Prostate gland (tissue), 2 donors: ENCODE measurements at places on chromosomes 6 and 20. TPM values are rescaled to one million over a fixed set of nuclear protein-coding genes. Genes with fewer than 3 reads are reported as not detected.

DNA sequence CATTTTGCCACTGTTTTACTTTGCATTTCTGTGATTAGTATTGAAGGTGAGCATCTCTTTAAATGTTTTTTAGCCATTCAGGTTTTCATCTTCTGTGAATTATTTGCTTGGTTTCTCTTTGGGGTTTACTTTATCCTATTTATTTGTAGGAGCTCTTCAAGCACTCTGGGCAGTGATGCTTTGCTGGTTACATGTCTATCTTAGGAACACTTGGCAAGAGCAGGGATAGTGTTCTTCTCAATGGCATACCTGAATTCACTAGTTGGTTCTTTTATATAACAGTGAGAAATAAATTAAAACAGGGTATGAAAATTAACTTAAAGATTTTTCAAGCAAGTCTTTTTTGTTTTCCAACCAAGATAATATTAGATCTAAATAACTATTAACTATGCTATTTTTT is 119.7 kb upstream of the BACH2 start:
- no peak for DNase-seq

GRCh38 chr6:146481527-146481926 is 62.1 kb upstream of the RAB32 start:
- DNase-seq, result no peak

GRCh38 chr20:41081276-41081814 is 52.7 kb downstream of the TOP1 start:
- DNase-seq, result no peak

The ATP9A gene
- 35.1 TPM for total RNA-seq

The TRIM15 gene
- not detected for total RNA-seq

DNA sequence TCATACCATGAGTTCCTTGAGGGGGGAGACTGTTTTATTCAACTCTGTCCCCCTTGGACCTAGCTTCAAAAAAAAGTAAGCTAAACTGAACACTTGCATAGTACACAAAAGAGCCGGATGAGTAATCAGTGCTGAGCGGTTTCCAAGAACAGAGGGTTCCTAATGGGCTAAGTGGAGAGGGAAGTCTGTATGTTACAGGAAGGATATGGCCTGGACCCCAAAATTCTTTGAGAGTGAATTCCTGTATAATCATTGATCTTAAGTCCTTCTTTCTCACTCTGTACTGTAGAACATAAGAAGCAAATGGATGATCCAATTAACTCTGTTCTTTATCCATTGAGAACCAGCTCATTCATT is 324.7 kb upstream of the CNR1 start:
- DNase-seq, result no peak

DNA sequence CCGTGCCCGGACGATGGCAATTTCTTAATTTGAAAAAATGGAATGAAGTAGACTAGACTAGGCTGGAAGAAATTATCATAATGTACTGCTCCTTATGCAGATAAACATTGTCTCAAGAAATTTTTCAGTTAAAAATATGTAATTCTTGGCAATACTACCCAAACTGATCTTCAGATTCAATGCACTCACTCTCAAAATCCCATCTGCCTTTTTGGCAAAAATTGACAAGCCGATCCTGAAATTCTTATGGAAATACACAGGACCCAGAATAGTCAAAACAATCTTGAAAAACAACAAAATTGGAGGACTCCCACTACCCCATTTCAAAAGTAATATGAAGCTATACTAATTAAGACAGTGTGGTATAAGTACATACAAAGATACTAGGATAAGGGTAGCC is 19.0 kb downstream of the SLC23A2 start:
- no peak for DNase-seq

The GPSM3 gene
- 5.1 TPM for total RNA-seq

The SRMS gene
- total RNA-seq, result 0.34 TPM

- no peak for DNase-seq
Observed at GRCh38 chr6:155080881-155081845, 86.0 kb downstream of the TIAM2 start.

The ASF1A gene
- 15.6 TPM for total RNA-seq

- no peak for DNase-seq
Observed at GRCh38 chr20:43839793-43840199, 74.9 kb upstream of the TOX2 start.

- DNase-seq, result no peak
Observed at GRCh38 chr20:38770970-38771369, 22.7 kb downstream of the ACTR5 start.

The ID4 gene
- total RNA-seq, result 69.1 TPM

The LINC00237 gene
- not detected for total RNA-seq

The WFDC10B gene
- total RNA-seq, result not detected

GRCh38 chr6:134870677-134871498 is 79.0 kb downstream of the ALDH8A1 start:
- DNase-seq, result no peak

DNA sequence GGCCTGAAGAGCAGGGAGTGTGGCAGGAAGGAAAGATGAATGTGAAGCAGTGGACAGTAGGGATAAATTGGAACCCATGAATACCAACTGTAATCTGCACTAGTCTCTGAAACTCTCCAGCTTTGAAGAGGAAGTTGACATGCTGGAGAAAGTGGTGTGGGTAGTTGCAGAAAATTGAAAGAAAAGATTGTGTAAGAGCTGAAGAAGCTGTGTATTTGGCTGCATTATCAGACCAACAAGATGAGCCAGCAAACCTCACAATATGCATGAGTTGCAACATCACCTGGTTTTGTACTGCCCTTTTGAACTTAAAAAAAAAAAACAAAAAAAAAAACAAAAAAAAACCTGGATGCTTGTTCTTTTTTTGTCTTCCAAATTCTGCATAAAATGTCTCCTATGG is 921.9 kb upstream of the EYS start:
- no peak for DNase-seq

- DNase-seq, result no peak
Observed at GRCh38 chr20:59577037-59577808, 27.1 kb upstream of the PHACTR3 start.

The PACSIN1 gene
- 0.32 TPM for total RNA-seq

The LY6G6D gene
- total RNA-seq, result not detected

DNA sequence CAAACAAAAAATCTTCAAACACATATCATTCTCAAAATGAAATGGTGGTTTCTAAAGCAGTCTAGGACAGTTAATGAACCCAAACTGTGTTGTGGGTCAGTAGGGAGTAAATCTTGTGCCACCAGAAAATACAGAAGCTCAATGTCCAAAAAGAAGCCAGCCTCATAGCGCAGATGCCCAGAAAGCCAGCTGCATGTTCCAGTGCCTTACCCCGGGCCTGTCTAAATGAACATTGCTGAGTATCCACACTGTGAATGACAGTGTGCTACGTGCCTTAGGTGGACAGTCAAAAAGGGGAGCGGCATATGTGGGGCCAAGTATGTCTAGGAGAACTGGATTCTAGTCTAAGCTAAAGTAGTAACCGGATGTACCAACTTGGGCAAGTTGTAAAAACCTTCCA is 10.9 kb downstream of the FYN start:
- DNase-seq, result no peak

GRCh38 chr6:41970436-41970846 is 28.8 kb upstream of the CCND3 start:
- DNase-seq, result no peak

DNA sequence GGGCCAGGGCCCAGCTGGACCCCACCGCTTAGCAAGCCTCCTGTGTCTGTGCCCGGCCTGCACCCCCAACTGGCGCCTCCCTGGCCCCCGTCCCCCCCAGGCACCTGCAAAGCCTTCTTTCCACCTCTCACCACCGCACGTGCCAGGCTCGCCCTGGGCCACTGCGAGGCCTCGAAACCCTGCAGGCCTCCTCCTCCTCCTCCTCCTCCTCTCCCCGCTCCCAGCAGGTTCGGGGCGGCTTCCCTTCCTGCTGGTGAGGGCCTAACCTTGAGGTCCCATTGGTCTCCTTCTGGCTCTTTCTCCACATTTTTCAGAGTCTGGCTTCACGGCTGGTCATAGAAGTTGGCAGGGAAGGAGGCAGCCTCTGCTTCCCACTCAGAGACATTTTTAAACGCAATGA is 76.8 kb upstream of the GATA5 start:
- DNase-seq, result no peak

DNA sequence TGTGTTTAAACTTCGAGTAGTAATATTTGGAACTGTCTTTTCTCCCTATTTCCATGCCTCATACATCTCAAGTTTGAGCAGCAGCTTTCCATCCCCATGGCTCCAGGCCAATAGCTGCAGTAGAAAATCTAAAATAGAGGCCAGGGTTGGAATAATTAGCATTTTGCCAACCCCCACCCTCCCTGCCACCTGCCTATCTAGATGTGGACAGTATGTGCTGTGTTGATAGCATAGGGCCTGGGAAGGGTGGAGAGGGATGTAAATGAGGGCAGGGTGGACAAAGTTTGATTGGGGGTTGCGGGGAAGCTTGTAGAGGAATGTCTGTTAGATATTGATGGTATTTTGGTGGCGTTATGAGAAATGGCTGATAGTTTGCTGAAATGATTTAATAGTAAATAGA is 5.6 kb downstream of the TOP1 start:
- DNase-seq, result no peak

DNA sequence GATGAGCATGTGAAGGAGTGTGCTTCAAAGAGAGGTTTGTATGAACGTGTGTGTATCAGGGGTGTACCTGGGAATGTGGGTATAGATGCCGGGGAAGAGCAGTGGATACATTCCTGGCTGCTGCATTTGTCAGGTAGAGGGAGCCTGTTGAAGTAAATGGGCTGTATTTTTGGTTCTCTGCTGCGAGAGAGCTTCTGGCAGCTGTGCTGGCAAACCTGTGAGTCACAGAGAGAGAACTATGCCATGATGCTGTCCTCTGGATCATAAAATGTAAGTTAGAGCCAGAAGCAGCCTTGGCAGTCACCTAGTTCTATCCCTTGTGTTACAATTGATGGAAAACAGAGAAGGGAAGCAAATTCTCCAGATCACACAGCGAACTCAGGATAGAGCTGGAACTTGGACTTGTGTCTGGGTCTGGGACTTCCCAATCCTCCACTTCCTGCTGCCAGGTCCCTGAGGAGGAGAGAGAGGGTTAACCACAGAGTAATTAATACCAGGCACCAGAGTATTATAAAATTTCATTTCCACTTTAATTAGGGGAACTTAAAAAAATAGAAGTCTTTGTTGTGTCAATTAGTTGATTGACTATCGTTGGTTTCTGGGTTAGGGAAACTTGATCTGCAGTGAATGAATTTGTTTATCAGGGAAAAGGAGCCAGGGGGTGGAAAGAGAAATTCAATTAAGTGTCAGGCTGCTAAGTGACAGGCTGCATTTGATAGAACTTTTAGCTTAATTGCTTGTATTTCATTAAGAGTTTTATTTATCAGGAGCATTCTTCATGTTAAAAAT is 41.1 kb upstream of the GTSF1L start:
- DNase-seq, result no peak

- peak; percentile 53 for DNase-seq
Observed at GRCh38 chr20:1819311-1820137, 75.7 kb upstream of the SIRPA start.

DNA sequence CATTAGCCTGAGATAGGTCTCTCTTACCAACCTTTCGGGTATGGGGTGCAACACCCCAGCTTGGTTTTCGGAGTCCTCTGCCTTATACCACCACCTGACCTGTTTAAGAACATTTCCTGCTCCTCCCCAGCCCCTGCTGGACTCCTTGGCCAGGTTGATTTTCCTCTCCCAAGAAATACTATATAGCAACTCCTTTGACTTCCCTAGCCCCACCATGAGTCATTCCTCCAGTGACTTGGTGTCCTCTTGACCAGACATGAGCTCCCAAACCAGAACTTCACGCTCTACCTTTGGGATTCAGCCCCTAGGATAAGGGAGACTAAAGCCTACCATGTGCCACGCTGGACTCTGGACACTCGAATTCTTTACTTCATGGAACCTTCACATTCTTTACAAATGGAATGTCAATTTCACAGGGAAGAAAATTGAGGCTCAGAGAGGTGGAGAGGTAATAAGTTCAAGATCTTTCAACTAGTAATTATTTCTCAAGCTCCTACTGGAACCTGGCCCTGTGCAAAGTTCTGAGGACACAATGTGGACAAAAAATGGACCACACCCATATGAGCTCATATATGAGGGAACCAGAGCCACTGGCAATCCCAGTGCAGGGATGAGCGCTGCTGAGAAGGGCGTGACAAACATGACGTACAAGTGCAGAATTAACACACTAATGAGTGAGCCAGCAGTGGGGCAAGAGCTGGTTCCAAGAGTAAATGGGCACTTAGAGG is 48.2 kb downstream of the SIRPA start:
- no peak for DNase-seq

GRCh38 chr6:140101367-140101766 is 726.9 kb upstream of the CITED2 start:
- no peak for DNase-seq

DNA sequence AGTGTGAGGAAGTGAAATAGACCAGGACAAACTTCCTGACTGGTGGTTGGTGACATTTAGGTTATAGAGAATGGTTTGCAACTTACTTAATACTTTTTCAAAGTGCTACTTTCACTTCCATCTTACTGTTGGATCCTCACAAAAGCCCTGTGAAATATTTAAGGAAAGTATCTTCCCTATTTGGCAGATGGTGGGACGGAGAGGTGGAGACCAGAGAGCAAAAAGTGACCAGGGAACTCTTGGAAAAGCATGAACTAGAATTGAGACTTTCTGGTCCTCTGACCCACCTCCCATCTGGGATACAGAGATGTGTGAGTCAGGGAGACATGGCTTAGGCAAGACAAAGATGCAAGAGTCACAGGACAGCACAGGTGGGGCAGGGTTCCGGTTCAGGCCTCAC is 3.0 kb downstream of the TRIM10 start:
- no peak for DNase-seq

- no peak for DNase-seq
Observed at GRCh38 chr6:108650781-108651180, 90.1 kb downstream of the FOXO3 start.

GRCh38 chr20:11047559-11047958 is 373.8 kb upstream of the JAG1 start:
- DNase-seq, result no peak

GRCh38 chr20:19427480-19427879 is 215.0 kb downstream of the SLC24A3 start:
- peak; percentile 21 for DNase-seq

DNA sequence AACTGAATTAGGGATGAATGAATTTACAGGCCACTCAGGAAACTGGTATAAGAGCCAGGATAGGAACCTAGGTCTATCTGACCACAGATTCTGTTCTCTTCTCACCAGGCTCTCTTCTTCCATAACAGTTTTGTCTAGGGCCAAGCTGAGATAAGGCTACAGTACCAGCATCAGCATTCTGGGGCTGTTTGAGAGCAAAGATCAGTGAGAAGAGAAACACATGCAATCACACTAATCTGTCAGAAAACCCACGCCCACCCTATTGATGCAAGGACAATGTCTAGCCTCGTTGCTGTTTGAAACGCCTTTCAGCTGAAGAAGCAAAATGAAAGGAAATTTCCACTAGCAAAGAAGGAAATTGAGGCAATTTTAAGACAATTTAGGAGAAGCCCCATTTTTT is 137.7 kb downstream of the LCA5 start:
- no peak for DNase-seq

The LIN28B gene
- total RNA-seq, result 2.6 TPM

DNA sequence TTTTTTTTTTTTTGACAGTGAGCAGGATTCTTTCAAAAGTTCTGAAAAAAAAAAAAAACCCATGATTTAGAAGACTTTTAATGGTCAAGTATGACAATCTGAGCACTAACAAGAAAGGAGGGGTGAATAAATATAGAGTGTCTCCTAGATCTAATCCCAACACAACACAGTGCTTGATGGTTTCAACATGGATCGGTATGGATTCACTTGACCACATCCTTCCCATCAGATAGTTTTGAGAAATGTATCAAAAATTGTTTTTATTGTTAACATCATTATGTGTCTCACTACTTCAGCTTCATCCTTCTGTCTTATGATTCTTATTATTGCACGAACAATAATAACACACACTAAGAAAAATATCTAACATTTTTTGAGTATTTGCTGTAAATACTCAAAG is 21.0 kb downstream of the KIF13A start:
- DNase-seq, result no peak
